ENCODE measurements at places on chromosomes 1 and 21. TPM values are rescaled to one million over a fixed set of nuclear protein-coding genes. Genes with fewer than 3 reads are reported as not detected.

DNA sequence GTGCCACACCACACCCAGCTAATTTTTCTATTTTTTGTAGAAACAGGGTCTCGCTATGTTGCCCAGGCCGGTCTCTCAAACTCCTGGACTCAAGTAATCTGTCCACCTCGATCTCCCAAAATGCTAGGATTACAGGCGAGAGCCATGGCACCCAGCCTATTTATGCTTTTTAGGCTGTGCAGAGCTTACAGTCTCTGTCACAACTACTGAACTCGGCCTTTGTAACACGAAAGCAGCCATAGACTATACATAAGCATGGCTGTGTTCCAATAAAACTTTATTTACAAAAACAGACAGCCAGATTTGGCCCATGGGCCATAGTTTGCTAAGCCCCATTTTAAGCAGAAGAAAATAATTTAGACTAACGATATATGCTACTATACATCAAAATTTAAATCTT lies 54.4 kb downstream of the NID1 start:
- H3K36me3 ChIP-seq: no peaks in the 10 kb centered on the region
- DNase-seq: no peak
- H3K4me3 ChIP-seq: no peak overlapping the region
- no peaks in the 10 kb centered on the region for H3K4me1 ChIP-seq
- H3K27ac ChIP-seq: no peak overlapping the region

DNA sequence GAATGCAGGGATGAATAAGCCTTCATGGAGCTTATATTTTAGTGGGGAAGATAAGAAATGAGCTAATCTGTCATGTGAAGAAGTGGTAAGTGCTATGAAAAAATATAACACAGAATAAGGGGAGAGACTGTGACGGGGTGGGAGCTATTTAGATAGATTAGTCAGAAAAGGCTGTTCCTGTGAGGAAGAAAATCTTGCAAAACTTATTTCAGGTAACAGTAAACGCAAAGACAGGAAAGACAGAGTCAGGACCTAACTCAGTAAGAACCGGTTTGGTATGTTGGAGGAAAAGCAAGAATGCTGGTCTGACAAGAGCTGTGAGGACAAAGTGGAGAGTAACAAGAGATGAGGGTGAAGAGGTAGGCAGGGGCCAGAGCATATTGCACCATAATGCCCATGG lies 22.0 kb downstream of the GNAI3 start:
- H3K4me1 ChIP-seq: no peaks in the 10 kb centered on the region
- no peak overlapping the region for H3K4me3 ChIP-seq
- DNase-seq: no peak
- no peaks in the 10 kb centered on the region for H3K27me3 ChIP-seq
- no peak overlapping the region for H3K27ac ChIP-seq

GRCh38 chr1:178344513-178345091 lies 152.2 kb downstream of the CLEC20A start:
- H3K36me3 ChIP-seq: no peaks in the 10 kb centered on the region
- peaks cover 2% of the 10 kb centered on the region for H3K27me3 ChIP-seq
- no peak overlapping the region for H3K27ac ChIP-seq
- no peaks in the 10 kb centered on the region for H3K4me1 ChIP-seq
- H3K4me3 ChIP-seq: no peak overlapping the region

- no peaks in the 10 kb centered on the region for H3K27me3 ChIP-seq
- H3K4me3 ChIP-seq: no peak overlapping the region
- no peaks in the 10 kb centered on the region for H3K36me3 ChIP-seq
- H3K27ac ChIP-seq: no peak overlapping the region
Measured at GRCh38 chr1:77534456-77534855, 148.0 kb downstream of the ZZZ3 start.

Gene IFI6
- total RNA-seq: 272 TPM

DNA sequence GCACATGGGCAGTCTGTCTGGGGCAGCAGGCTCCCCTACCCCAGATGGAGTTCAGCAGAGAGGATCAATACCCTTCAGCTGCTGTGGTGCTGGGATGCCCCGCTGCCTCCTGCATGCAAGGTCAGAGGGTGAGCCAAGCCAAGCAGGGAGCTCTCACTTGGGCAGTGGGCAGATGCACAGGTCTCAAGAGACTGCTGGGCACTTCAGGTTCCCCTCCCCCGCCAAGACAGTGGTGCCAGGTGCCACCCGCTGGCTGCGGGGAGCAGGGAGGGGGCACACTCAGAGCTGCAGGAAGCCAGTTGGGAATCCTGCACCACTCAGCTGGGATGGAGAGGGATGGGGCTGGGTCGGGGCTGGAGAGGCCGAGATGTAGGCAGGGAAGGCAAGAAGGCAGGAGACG lies 15.8 kb upstream of the EVA1B start:
- peaks cover 19% of the 10 kb centered on the region for H3K4me1 ChIP-seq
- H3K27ac ChIP-seq: peak overlapping the region; percentile 67
- H3K36me3 ChIP-seq: peaks cover 8% of the 10 kb centered on the region
- DNase-seq: no peak
- no peak overlapping the region for H3K4me3 ChIP-seq

Gene SEC22B
- total RNA-seq: 21.9 TPM

GRCh38 chr1:217747156-217747769 lies 116.1 kb downstream of the SPATA17 start:
- H3K27me3 ChIP-seq: no peaks in the 10 kb centered on the region
- H3K4me1 ChIP-seq: no peaks in the 10 kb centered on the region
- no peaks in the 10 kb centered on the region for H3K36me3 ChIP-seq
- no peak overlapping the region for H3K4me3 ChIP-seq

GRCh38 chr1:217562229-217562878 lies 68.5 kb downstream of the GPATCH2 start:
- no peak for DNase-seq
- no peaks in the 10 kb centered on the region for H3K27me3 ChIP-seq
- no peak overlapping the region for H3K27ac ChIP-seq

- DNase-seq: no peak
- no peak overlapping the region for H3K4me3 ChIP-seq
- H3K27ac ChIP-seq: no peak overlapping the region
- H3K4me1 ChIP-seq: no peaks in the 10 kb centered on the region
Measured at GRCh38 chr1:13965770-13966398, 265.9 kb downstream of the PRDM2 start.

Gene E2F2
- total RNA-seq: 75.0 TPM

- H3K36me3 ChIP-seq: no peaks in the 10 kb centered on the region
- H3K27ac ChIP-seq: no peak overlapping the region
- no peak for DNase-seq
- peaks cover 9% of the 10 kb centered on the region for H3K4me1 ChIP-seq
- no peaks in the 10 kb centered on the region for H3K27me3 ChIP-seq
- no peak overlapping the region for H3K4me3 ChIP-seq
Measured at GRCh38 chr1:61388566-61388965, 306.2 kb downstream of the NFIA start.

- H3K4me1 ChIP-seq: peaks cover 17% of the 10 kb centered on the region
- peaks cover 4% of the 10 kb centered on the region for H3K36me3 ChIP-seq
- no peak for DNase-seq
- H3K27ac ChIP-seq: no peak overlapping the region
Measured at GRCh38 chr1:91672601-91673161, 172.0 kb downstream of the CDC7 start.

GRCh38 chr1:35539824-35540261 lies 17.4 kb downstream of the KIAA0319L start:
- peaks cover 52% of the 10 kb centered on the region for H3K4me1 ChIP-seq
- H3K27me3 ChIP-seq: no peaks in the 10 kb centered on the region
- no peak for DNase-seq
- peak overlapping the region; percentile 94 for H3K27ac ChIP-seq
- peaks cover 39% of the 10 kb centered on the region for H3K36me3 ChIP-seq

- no peak for DNase-seq
- H3K4me1 ChIP-seq: no peaks in the 10 kb centered on the region
Measured at GRCh38 chr1:70509996-70510876, 99.2 kb downstream of the CTH start.

- DNase-seq: no peak
- H3K4me3 ChIP-seq: no peak overlapping the region
- no peak overlapping the region for H3K27ac ChIP-seq
- no peaks in the 10 kb centered on the region for H3K4me1 ChIP-seq
- H3K27me3 ChIP-seq: no peaks in the 10 kb centered on the region
- no peaks in the 10 kb centered on the region for H3K36me3 ChIP-seq
Measured at GRCh38 chr1:190001187-190001586, 476.5 kb downstream of the BRINP3 start.

Gene SLC25A34
- total RNA-seq: 1.6 TPM

- no peak for DNase-seq
- H3K27me3 ChIP-seq: no peaks in the 10 kb centered on the region
- no peak overlapping the region for H3K4me3 ChIP-seq
- H3K36me3 ChIP-seq: no peaks in the 10 kb centered on the region
- H3K27ac ChIP-seq: no peak overlapping the region
- peaks cover 22% of the 10 kb centered on the region for H3K4me1 ChIP-seq
Measured at GRCh38 chr1:27049100-27049499, 36.5 kb upstream of the TENT5B start.

GRCh38 chr1:51329443-51330325 lies 678 bp downstream of the TTC39A start:
- no peak overlapping the region for H3K27ac ChIP-seq
- no peaks in the 10 kb centered on the region for H3K36me3 ChIP-seq
- peak overlapping the region; percentile 34 for H3K4me3 ChIP-seq
- peaks cover 7% of the 10 kb centered on the region for H3K4me1 ChIP-seq
- peaks cover 37% of the 10 kb centered on the region for H3K27me3 ChIP-seq

Gene S100B
- 8.5 TPM for total RNA-seq

Gene UBE4B
- 30.7 TPM for total RNA-seq

GRCh38 chr1:12173631-12174121 lies 6.9 kb downstream of the TNFRSF1B start:
- H3K27ac ChIP-seq: peak overlapping the region; percentile 100
- H3K36me3 ChIP-seq: peaks cover 74% of the 10 kb centered on the region
- H3K4me1 ChIP-seq: peaks cover 96% of the 10 kb centered on the region
- H3K4me3 ChIP-seq: peak overlapping the region; percentile 78
- DNase-seq: peak; percentile 97

DNA sequence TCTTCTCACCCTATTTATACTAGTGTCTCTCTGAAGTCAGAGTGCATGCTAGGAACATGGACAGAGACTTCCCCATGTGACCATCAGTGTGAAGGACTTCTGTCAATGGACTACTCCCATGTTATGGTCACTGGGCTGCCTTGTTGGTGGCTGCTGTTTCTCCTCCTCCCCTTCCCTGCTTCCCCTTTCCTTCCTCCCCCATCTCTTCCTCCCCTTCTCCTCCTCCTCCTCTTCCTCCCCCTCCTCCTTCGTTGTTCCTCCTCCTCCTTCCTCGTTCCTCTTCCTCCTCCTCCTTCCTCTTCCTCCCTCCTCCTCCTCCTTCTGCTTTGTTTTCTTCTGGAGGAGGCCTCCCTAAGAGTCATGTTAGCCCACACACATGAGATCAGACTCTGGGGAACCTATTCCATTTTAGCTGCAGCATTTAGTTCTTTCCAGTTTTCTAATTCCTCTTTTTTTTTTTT lies 35.8 kb downstream of the IER5 start:
- peaks cover 7% of the 10 kb centered on the region for H3K27me3 ChIP-seq
- H3K4me3 ChIP-seq: no peak overlapping the region
- no peak for DNase-seq

Gene LIN28A
- not detected for total RNA-seq

Data from activated CD8-positive, alpha-beta T cell treated with anti-CD3 and anti-CD28 coated beads, Interleukin-2, amount 10 ng/mL, durations not matched to agents 7 days and 5 days (primary cell).